ENCODE measurements at places on chromosomes 16 and 17. TPM values are rescaled to one million over a fixed set of nuclear protein-coding genes. Genes with fewer than 3 reads are reported as not detected.

DNA sequence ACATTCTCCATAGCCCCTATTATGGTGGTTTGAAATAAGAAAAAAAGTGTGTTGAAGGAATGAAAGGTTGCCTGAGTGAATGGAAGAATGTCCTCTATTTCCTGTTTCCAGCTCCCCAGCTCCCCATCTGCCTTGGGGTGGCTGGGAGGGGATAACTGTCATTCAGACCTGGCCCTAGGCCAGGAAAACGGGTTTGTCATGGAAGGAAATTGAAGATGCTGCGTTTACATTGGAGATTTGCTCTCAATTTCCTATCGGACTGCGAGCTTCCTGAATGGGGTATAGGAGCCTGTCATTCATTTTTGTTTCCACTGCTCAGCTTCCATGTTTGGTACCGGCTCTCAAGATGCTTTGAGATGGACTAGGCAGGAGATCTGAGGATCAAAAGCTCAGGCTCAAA, 2.2 kb upstream of the FZD2 start:
- no peak for DNase-seq
- no peaks in the 10 kb centered on the region for H3K36me3 ChIP-seq
- H3K27ac ChIP-seq = no peak overlapping the region

Gene PRM3
- not detected for total RNA-seq

Gene CFAP52
- total RNA-seq = not detected

Gene BAHCC1
- total RNA-seq = 12.5 TPM

- H3K36me3 ChIP-seq = no peaks in the 10 kb centered on the region
- H3K4me3 ChIP-seq = no peak overlapping the region
- no peaks in the 10 kb centered on the region for H3K27me3 ChIP-seq
- H3K4me1 ChIP-seq = no peaks in the 10 kb centered on the region
- peak overlapping the region; percentile 10 for H3K27ac ChIP-seq
- DNase-seq = peak; percentile 48
Measured at GRCh38 chr17:19346351-19347255, 15.9 kb downstream of the B9D1 start.

Gene FAM171A2
- 0.72 TPM for total RNA-seq

Gene SIRT7
- 81.9 TPM for total RNA-seq

DNA sequence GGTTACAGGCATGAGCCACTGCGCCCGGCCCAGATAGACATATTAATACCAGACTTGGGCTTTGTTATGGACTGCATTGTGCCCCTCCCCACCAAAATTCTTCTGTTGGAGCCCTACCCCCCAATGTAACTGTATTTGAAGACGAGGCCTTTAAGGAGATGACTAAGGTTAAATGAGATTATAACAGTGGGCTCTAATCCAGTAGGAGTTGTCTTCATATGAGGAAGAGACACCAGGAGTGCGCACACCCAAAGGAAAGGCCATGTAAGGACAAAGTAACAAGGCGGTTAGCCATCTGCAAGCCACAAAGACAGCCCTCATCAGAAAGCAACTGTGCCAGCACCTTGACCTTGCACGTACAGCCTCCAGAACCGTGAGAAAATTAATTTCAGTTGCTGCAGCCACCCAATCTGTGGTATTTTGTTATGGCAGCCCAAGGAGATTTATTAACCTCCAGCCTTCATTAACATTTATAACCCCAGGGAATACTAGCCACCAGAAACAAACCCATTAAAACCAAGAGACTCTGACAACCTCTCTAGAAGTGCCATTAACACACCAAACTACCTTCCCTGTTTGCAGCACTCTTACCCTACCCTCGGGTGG, 107.6 kb downstream of the TTC19 start:
- no peaks in the 10 kb centered on the region for H3K27me3 ChIP-seq
- peaks cover 3% of the 10 kb centered on the region for H3K36me3 ChIP-seq
- H3K4me1 ChIP-seq = no peaks in the 10 kb centered on the region
- no peak for DNase-seq
- no peak overlapping the region for H3K27ac ChIP-seq
